ENCODE measurements at places on chromosomes 6 and 20.

- no peak for DNase-seq
Measured at GRCh38 chr6:90495216-90495817, 91.6 kb downstream of the MAP3K7 start.

DNA sequence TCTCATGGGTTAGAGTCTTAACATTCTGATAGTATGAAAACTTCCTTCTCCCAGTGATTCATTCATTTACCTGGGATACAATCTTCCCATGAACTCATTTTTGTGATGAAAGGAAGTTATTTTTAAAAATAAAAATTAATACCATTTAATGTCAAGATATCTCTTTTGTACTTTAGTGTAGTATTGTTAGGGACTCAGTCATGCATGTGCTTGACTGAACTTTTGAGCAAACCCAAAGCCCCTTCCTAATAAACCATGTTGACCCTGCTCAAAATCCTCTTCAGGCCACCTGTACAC, 52.4 kb downstream of the RNF217 start:
- no peak for DNase-seq

- DNase-seq = no peak
Measured at GRCh38 chr6:142819603-142820337, 125.2 kb downstream of the HIVEP2 start.

DNA sequence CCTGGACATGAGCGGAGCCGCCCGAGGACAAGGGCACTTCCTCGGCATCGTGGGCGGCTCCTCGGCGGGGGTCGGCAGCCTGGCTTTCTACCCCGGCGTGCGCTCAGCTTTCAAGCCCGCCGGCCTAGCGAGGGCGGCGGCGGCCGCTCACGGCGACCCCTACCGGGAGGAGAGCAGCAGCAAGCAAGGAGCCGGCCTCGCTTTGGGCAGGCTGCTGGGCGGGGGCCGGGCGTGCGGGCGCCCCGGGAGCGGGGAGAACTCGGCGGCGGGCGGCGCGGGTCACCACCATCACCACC, 6.7 kb downstream of the PRDM13 start:
- DNase-seq = no peak

GRCh38 chr6:38460186-38460585, 179.5 kb downstream of the BTBD9 start:
- no peak for DNase-seq

GRCh38 chr6:16103722-16104121, 25.2 kb upstream of the MYLIP start:
- no peak for DNase-seq

DNA sequence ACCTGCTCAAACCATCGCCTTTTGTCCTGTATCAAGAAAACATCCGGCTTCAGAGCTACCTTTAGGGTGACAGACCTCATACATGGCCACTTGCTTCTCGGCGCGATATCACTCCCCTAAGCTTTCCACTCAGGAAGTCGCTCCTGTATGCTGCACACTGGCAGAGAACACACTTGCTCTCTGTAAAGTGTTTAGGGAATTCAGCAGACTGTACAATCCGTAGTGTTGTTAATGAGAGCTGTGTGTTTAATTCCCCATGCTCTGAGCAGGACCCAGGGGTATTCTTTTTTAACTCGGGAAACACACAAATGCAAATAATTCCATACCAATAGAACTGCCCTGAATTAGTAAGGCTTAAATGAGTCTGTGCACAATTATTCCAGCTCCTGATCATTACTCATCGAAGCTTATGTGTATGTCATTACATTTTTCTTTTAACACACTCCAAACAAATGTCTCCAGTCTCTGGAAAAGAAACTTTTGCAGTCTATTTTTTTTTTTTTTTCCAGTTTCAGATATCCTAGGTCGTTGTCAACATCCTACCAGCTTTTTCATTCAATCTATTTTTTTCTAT, 338.7 kb upstream of the ARID1B start:
- DNase-seq = no peak

GRCh38 chr6:10759312-10759839, 11.8 kb downstream of the TMEM14B start:
- peak; percentile 82 for DNase-seq

GRCh38 chr6:90068264-90068663, 174.0 kb downstream of the GJA10 start:
- no peak for DNase-seq

GRCh38 chr20:32356622-32357374, 1.3 kb upstream of the ASXL1 start:
- no peak for DNase-seq

GRCh38 chr6:7159790-7160525, 52.2 kb downstream of the RREB1 start:
- DNase-seq = no peak

GRCh38 chr20:42807876-42808275, 381.8 kb downstream of the PTPRT start:
- no peak for DNase-seq

DNA sequence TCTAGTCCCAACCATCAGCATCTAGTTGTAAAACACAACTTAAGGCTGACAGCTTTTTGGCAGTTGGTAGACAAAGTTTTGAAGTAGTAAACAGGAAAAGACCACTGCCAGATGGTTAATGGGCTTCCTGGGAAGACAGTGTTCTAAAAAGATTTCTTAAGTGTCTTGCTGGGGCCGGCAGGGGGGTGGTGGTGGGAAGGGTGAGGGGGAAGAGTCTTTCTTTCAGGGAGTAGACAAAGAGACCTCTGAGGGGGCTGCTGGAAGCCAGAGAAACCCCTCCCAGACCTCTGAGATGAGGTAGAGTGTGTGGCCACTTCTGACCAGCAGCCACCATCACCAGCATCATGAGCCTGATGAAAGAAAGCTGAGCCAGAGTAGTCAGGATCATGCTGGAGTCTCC, 784.9 kb downstream of the TENT5A start:
- no peak for DNase-seq

- no peak for DNase-seq
Measured at GRCh38 chr20:4045741-4046140, 30.4 kb upstream of the RNF24 start.

Measured in T47D (cell line).